Cerebellum (tissue), 4 donors: ENCODE measurements at places on chromosomes 2 and 18. TPM values are rescaled to one million over a fixed set of nuclear protein-coding genes. Genes with fewer than 3 reads are reported as not detected.

The STPG4 gene
- 1.00 TPM for total RNA-seq

The SLC38A11 gene
- 4.4 TPM for total RNA-seq

The HADHA gene
- 62.0 TPM for total RNA-seq

The CFAP65 gene
- 1.00 TPM for total RNA-seq

The UNC50 gene
- total RNA-seq: 29.1 TPM
